A549 treated with AZD2906 at 1 μM for 4 hours (cell line): ENCODE measurements at places on chromosomes 12 and 14. TPM values are rescaled to one million over a fixed set of nuclear protein-coding genes. Genes with fewer than 3 reads are reported as not detected.

ALDH1L2 gene
- 2.5 to 4.0 TPM (median 3.5 TPM) in 5 replicates for total RNA-seq

MARCHF9 gene
- total RNA-seq, result 6.4 to 8.0 TPM (median 7.8 TPM) in 5 replicates

P2RX7 gene
- not detected in 5 replicates for total RNA-seq

TSHR gene
- total RNA-seq, result not detected in 5 replicates

AICDA gene
- 0.11 to 0.26 TPM (median 0.15 TPM) in 5 replicates for total RNA-seq

MGAT2 gene
- 48.6 to 54.4 TPM (median 51.1 TPM) in 5 replicates for total RNA-seq

PRKD1 gene
- total RNA-seq, result 2.3 to 2.6 TPM (median 2.4 TPM) in 5 replicates

PAPLN gene
- total RNA-seq, result 4.6 to 5.1 TPM (median 4.6 TPM) in 5 replicates

RASAL1 gene
- total RNA-seq, result 0.28 to 0.44 TPM (median 0.32 TPM) in 5 replicates

KRT83 gene
- 3.3 to 6.3 TPM (median 5.5 TPM) in 5 replicates for total RNA-seq

TRIM9 gene
- 10.8 to 13.5 TPM (median 12.4 TPM) in 5 replicates for total RNA-seq

GSC gene
- total RNA-seq, result 0.29 to 0.49 TPM (median 0.33 TPM) in 5 replicates

ESPL1 gene
- 15.3 to 20.4 TPM (median 18.2 TPM) in 5 replicates for total RNA-seq

TAS2R7 gene
- not detected in 5 replicates for total RNA-seq

OR10G3 gene
- total RNA-seq, result not detected in 5 replicates

GPR132 gene
- total RNA-seq, result 0.40 to 0.68 TPM (median 0.55 TPM) in 5 replicates
